ENCODE measurements at places on chromosomes 2 and 18.

GRCh38 chr2:43323857-43324256, 97.5 kb upstream of the ZFP36L2 start:
- no peak for DNase-seq

DNA sequence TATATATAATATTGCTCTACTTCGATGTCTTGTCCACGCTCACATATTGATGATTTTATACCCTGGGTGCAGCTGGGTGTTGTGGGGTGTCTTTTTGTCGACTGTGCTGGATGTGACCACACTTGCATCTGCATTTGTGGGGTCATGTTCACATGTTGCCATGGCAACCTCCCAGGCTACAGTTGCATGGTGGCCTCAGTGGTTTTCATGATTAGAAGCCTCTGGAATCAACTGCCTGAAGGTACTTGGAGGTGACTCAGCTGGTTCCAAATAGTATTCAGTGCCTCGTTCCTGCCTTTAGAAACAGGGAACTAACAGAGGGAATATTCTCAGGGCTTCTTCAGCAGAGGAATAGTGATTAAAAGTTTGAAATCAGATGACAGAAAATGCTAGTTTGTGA, 166.3 kb upstream of the NYAP2 start:
- no peak for DNase-seq

DNA sequence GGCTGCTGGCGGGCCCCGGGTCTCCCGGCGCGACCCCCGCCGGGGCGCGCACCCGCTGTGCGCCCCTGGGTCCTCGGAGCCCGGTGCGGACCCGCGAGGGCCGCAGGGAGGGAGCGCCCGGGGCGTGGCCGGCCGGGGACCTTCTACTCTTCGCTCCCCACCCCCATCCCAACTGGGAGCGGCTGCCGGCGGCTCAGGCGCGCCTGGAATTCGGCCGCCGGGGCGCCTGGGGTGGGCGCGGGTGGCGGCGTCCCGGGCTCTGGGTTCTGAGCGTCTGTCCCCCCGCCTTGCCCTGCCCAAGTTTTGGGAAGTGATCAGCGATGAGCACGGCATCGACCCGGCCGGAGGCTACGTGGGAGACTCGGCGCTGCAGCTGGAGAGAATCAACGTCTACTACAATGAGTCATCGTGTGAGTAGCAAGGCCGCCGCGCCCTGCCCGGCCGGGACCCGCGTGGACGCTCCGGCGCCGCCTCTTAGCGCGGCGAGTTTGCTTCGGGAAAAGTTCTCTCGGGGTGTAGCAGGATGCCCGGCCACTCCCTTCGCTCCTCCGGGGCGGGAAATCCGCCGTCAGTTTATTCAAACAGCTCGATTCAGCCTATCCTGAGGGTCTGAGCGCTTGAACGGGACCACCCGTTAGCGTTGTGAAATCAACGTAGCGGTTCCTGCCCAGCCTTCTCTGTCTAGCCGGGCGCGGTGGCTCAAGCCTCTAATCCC, 502 bp downstream of the TUBB6 start:
- no peak for DNase-seq

GRCh38 chr2:117502121-117502520, 312.4 kb upstream of the DDX18 start:
- DNase-seq = no peak

DNA sequence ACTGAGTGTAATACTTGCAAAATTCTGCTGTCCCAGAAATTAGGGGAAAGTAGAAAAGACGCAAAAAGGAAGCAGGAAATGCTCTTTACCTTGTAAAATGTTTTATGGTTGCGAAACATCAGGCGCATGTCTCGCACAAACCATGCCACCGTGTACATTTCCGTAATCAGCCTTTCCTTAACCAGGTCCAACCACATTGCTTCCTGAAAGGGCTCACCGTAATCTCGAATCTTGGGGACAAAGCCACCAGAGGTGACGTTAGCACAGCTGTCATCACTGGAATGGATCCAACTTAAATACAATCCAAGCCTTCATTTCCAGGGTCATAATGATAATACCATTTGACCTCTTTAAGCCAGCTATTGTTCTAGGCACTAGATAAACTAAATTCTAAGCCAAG, 49.3 kb downstream of the SP110 start:
- no peak for DNase-seq

GRCh38 chr2:128261245-128262128, 57.2 kb downstream of the HS6ST1 start:
- no peak for DNase-seq

GRCh38 chr2:60535685-60536312, 17.7 kb downstream of the BCL11A start:
- DNase-seq = no peak

GRCh38 chr2:143466391-143466790, 337.2 kb downstream of the ARHGAP15 start:
- DNase-seq = no peak

- no peak for DNase-seq
These were observed 9.8 kb downstream of the FZD7 start for GRCh38 chr2:202043475-202043874.

GRCh38 chr2:71472019-71472418, 18.7 kb downstream of the DYSF start:
- no peak for DNase-seq

DNA sequence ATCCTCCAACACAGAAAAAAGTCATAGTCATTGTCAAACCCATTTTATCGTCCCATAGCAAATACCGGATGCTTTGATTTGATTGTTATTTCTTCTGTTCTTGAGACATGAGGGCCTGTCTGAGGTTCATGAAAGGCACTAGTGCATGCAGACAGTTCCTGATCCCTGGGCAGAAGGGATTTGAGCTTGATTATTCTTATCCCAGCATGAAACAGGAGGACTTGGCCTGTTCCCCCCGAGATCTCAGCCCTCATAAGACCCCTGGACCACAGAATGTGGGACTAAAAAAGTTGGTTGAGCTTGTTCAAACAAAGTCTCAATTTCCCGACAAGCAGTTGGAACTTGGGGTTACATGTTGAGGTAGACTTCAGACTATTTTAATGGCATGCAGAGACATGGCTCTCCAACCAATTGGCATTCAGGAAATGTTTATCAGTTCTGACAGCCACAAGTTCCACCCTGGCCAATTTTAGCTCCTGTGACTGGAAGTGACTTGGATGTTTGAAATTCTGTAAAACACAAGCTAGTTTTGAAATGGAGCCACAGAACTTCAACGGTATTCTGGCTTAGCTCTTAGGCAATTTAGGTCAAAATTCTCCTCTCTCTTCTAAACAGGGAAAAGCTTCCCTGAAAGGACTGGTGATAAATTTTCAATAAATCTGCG, 366.9 kb upstream of the SLC14A2 start:
- DNase-seq = no peak

- no peak for DNase-seq
These were observed 66.1 kb downstream of the LRRFIP1 start for GRCh38 chr2:237693291-237693994.

DNA sequence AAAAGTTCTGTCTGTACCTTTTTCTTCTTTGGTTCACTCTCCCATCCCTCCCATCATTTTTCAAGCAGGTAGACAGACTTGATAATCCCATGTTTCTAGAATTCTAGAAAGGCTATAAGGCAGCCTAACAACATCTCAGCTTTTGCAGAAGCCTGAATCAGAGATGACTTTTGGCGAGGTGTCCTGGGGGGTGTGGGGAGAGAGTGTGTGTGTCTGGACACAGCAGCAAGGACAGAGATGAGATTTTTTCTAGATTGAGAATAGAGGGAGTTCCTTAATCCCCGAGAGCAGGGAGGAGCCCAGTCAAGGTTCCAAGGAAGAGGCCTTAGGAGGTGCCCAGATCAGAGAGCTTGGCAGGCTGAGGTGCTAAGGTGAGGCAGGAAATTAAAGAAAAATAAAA, 22.0 kb upstream of the LAPTM4A start:
- no peak for DNase-seq

- DNase-seq = peak; percentile 20
These were observed 26.2 kb downstream of the UNC50 start for GRCh38 chr2:98634406-98635092.

DNA sequence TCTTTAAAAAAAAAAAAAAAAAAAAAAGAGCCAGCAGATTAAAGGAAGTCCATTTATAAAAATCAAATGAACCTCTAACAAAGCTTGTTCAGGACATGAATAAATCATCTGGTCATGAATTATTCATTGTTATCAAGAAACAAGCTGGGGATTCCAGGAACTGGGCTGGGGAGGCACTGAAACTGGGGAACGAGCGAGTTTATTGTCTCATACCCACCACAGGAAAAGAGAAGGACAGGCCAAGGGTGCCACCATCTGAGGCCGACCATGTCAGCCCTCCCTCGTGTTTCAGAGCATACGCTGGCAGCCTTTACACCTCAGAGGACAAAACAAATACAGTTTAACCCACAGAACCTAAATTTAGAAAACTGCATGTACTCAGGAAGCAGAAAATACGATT, 164.2 kb downstream of the VWC2L start:
- DNase-seq = no peak

DNA sequence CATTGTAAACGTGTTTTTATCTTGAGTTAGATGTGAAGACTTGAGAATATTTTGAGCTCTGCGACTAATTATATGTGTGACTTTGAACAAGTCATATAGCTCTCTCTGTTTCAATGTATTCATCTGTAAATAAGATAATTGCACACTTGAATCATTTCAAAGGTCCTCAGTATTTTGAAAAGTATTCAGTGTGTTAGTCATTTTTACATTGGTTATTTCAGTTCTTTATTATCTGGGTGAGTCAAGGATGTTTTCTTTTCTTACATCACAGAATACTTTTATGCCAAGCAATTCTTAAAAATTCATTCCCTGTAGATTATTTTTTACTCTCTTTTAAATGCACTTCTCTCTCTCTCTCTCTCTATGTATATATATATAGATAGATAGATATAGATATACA, 1098.0 kb upstream of the ZEB2 start:
- DNase-seq = no peak

- no peak for DNase-seq
These were observed 15.9 kb upstream of the IGFBP2 start for GRCh38 chr2:216617159-216617815.

DNA sequence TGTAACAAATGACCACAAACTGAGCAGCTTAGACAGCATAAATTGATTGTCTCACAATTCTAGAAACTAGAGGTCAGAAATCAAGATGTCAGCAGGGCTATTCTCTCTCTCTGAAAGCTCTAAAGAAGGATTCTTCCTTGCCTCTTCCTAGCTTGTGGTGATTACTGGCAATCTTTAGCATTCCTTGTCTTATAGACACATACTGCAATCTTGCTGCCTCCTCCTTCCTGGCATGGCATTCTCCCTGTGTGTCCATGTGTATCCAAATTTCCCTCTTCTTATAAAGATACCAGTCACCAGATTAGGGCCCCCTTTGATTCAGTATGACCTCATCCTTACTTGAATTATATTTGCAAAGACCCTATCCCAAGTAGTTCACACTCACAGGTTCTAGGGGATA, 2.3 kb downstream of the ASB3 start:
- DNase-seq = no peak

DNA sequence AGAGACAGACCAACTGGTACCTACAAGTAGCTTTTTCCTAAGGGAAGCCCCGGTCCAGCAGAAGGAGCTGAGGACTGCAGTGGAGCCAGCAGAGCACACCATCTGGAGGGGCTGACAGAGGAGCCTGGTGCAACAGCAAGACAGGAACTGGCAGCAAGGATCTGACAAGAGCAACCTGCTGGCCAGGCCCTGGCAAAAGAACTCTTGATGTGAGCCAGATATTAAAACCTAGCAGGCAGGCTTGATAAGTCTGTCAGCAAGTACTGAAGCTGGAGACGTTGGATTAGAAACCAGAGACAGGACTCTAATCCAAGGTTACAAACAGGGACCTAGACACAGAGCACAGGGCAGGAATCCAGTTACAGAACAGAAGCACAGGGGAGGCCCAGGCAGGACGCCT, 260.7 kb upstream of the MGAT5 start:
- DNase-seq = no peak

DNA sequence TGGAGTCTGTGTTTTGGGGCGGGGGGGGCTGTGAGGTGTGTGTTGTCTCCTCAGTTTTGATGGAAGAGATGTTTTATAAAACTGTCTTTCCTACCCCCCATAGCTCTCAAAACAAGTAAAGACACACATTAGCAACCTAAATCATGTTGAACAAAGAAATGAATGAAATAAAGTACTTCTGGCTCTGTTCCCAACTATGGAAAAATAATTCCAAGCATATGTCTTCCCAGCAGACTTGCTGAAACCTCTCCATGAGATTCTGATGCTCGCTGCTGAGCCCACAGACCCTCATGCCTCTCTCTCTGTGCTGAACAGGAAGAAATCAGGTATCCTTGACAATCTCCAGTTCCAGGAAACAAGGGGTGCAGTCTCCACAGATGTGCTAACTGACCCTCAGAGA, 226.7 kb upstream of the KLHL29 start:
- DNase-seq = no peak

DNA sequence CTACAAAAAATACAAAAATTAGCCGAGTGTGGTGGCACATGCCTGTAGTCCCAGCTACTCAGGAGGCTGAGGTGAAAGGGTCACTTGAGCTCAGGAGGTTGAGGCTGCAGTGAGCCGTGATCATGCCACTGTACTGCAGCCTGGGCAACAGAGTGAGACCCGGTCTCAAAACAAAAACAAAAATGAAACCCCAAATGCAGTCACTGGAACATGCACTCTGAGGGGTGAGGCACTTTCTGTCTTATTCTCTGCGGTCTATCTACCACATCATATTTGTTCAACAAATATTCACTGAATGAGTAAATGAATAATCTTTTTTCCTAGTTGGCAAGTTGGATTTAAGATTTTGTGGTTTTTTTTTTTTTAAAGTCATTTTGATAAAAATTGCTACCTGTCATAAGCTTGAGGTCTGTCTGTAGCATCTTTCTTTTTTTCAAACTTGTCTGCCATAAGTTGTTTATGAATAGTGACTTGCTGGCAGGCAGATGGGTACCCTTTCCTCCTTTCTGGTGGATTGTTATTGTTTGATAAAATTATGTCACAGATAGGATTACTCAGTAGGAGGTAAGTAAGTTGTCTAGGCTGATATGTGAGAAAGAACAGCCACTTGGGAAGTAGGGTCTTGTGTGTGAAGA, 11.8 kb downstream of the CHRNA1 start:
- DNase-seq = no peak

GRCh38 chr18:5476961-5477800, 66.6 kb downstream of the EPB41L3 start:
- DNase-seq = no peak

DNA sequence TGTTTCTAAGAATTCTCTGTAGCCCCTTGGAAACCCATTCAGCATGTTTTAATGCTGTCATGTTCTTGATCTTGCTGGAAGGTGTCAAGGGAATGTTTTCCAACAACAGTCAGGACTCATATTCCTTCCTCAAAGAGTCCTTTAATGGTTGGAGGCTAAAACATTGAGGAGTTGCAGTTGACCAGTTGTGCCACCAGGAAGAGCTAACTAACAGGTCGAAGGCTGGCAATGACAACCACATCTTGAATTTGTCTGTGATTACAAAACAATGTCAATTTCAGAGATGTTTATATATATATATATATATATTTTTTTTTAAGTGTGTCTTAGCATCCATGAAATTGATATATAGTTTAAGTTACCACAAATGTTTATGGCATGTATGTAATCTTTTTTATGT, 151.5 kb downstream of the INO80D start:
- DNase-seq = no peak
